CD4-positive, alpha-beta T cell (primary cell): ENCODE measurements at places on chromosomes 12 and 14.

GRCh38 chr14:94764573-94764972 lies 5.3 kb downstream of the GSC start:
- DNase-seq = no peak

GRCh38 chr12:108478611-108479206 lies 36.4 kb upstream of the FICD start:
- DNase-seq = no peak

GRCh38 chr12:29625359-29625953 lies 128.0 kb upstream of the OVCH1 start:
- DNase-seq = no peak

GRCh38 chr12:79407671-79408622 lies 282.8 kb downstream of the PAWR start:
- DNase-seq = no peak

- no peak for DNase-seq
Observed at GRCh38 chr12:70260646-70261045, 17.4 kb downstream of the CNOT2 start.

DNA sequence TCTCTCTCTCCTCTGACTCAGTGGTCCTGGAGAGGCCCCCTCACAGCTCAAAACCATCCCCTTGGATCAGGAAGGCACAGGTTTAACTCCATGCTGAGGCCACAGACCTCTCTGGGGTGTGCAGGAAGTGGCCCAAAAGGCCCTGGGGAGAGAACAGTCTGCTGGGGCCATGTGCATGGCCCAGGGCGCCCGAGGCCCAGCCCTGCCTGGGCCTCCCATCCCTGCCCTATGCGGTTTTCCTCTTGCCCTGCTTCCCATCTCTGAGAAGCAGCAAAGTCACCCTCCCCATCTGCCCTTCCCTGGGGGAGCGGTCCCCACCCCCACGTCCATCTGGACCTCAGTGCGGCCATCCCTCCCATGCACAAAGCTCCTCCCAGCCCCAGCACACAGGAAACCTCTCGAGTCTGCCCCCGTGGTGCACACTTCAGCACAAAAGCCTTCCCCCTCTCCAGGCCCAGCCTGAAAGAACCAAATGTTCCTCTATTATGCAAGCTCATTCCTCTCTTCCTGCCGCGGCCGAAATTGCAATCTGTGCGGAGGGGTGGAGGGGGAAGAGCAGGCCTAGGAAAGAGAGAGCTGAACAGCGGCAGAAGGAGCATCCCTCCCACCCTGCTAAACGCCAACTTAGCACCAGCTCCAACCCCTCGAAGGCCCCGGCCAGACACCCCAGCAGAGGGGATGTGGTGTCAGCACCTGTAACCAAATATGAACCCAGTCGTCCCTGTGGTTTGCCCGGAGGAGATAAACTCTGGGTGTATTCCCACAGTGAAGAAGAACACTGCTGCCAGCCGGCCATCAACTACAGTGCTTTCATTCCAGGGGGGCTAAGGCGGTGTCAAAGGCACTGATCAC lies 108.5 kb downstream of the SCARB1 start:
- DNase-seq = no peak

GRCh38 chr12:2958432-2959191 lies 585 bp upstream of the TEAD4 start:
- DNase-seq = no peak
